Omental fat pad (tissue), 4 donors: ENCODE measurements at places on chromosomes 4 and X.

GRCh38 chrX:151085207-151085606, 91.2 kb upstream of the GPR50 start:
- DNase-seq = no peak

- DNase-seq = no peak
Observed at GRCh38 chr4:11480683-11481082, 52.0 kb upstream of the HS3ST1 start.

DNA sequence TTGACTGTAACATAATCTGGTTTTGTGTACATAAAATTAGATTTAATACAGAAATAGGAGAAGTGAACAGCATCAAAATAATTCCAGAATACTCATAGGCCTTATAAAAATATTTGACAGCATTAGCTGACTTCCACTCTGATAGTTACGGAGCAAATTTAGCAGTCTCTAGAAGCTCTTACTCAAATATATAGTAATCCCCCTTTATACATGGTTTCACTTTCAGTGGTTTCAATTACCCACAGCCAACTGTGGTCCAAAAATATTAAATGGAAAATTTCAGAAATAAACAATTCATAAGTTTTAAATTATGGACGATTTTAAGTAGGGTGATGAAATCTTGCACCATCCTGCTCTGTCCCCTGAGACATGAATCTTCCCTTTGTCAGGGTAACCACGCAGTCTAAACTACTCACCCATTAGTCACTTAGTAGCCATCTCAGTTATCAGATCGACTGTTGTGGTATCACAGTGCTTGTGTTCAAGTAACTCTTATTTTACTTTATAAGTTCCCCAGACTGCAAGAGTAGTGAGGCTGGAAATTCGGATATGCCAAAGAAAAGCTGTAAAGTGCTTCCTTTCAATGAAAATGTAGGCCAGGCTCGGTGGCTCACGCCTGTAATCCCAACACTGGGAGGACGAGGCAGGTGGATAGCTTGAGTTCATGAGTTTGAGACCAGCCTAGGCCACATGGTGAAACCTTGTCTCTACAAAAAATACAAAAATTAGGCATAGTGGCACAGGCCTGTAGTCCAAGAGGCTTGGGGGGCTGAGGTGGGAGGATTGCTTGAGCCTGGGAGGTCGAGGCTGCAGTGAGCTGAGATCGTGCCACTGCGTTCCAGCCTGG, 17.2 kb upstream of the RTL9 start:
- DNase-seq = no peak

- DNase-seq = no peak
Observed at GRCh38 chr4:84647312-84647884, 64.5 kb downstream of the CDS1 start.

DNA sequence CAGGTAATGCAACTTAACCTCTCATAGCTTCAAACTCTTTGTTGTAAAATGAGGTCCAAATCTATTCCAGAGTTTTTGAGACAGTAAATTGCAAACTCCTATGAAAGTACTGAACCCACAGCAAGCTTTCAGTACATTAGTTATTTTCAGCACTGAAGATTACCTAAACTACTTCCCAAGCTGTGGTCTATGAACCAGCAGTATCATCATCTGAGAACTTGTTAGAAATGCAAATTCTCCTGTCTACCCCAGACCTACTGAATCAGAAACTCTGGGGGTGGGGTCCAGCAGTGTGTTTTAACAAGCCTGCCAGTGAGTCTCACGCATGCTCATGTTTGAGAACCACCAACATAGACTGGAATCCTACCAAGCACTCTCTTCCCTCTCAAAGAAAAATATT, 5.7 kb upstream of the CASP6 start:
- no peak for DNase-seq

DNA sequence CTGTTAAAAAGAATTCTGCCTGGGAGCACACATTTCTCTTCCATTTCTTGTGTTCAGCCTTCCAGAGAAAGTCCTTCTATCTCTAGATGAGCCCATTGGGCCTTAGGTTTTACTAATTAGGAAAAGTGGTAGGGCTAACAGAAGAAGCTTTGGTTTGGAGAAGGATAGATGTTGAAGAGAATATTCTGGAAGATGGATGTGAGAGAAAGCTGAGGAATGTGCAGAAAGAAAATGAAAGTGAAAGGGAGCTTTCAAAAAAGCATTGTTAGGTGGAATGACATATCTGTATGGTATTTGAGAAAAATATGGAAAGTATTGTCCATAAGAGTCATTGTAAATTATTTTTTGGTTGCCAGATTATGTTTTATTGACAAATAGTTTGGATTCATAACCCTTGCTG, 474.8 kb upstream of the SLIT2 start:
- DNase-seq = no peak

GRCh38 chr4:55754754-55755350, 64.7 kb upstream of the EXOC1L start:
- no peak for DNase-seq

DNA sequence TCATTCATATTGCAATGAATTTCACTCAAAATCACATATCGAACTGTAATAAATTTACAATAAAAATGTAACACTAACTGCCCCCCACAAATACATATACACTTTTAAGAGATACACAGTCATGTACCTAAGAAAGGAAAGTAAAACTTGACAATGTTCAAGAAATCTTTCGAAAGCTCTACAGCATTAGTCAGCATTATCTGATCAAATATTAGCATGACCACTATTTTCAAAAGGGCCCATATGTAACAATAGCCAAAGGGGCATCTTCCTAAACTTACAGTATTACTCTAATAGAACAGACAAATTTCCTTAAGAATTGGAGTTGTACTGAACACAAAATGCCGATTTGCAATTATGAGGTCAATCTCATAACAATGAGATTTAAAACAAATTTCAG, 51.8 kb downstream of the STX18 start:
- no peak for DNase-seq

DNA sequence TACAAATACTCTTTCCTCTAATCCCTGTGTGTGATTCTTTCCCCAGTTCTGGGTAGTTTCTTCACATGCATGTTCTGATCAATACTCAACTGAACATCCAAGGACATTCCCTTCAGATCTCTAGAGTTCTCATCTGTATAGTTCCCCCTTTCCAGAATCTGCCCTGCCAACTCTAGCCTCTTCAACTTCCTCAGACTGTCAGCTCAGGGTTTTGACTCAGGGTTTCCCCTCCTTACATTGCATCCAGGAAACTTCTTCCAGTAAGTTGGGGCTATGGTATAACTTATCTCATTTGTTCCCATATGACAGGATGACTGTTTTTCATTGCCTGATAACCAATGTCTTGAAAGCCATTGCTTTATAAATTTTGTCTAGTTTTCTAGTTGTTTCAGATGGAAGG, 14.2 kb upstream of the ANKRD17 start:
- DNase-seq = no peak

DNA sequence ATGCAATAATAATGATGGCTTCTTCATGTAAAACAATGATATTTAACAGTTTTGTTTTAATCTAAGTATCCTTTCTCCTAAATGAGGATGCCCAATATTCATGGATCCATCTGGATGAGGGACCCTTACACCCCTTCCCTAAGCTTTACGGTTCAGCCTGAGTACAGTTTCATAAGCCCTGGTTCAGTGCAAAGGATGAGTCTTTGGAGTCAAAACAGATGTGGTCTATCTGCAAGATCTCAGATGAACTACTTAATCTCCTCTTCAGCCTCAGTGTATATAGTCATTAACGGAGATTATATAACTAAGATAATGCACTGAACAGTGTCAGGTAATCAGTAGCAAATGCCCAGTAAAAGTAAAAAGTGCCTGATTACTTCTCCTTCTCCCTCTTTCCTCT, 22.1 kb downstream of the ANXA5 start:
- DNase-seq = no peak

DNA sequence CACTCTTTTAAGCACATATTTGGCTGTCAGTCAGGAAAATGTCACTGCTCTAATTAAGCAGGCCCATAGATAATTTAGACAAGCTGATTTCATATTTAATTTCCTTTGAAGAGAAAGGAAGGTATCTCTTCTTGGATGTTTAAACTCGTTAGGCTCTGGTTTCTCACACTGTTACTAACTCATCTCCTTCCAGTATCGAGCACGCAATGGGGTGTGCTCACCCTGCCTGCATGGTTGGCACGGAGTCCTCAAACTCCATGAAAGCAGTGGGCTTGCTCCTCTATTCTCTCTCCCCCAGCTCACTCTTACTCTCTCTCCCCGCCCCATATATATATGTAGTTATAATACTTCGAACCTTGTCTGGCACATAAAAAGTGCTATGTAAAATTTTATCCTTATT, 76.9 kb downstream of the EGF start:
- DNase-seq = no peak

- no peak for DNase-seq
Observed at GRCh38 chr4:94131212-94131611, 76.5 kb upstream of the SMARCAD1 start.

DNA sequence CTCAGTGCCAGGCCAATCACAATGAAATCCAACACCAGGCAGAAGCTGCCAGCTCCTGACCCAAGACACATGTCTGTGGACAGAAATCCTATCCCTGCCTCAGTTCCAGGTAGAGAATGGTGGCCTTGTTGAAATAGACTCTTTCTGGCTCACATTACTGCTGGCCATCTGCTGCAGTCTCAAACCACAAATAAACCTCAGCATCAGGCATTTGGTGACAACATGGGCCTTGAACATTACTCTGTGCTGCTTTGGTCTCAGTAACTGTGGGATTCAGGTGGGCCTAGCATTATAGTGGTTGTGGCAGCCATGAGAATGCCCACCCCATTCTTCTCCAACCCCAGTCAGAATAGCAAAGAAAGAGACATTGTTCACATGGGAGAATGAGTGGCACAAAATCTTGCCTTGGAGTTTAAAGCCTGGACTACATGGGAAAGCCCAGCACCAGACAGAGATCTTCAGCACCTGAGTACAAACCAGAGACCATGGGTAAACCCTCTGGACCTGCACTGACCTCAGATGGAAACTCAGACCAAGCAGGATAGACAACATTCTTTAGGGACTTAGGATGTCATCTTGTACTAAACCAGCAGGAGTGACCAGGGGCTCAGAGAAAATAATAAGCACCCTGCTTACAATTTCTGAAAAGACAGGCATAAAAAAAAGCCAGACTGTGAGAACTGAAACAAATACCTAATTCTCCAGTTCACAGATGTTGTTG, 50.4 kb upstream of the TRAM1L1 start:
- DNase-seq = no peak

- no peak for DNase-seq
Observed at GRCh38 chrX:134636851-134637250, 21.4 kb downstream of the PLAC1 start.

DNA sequence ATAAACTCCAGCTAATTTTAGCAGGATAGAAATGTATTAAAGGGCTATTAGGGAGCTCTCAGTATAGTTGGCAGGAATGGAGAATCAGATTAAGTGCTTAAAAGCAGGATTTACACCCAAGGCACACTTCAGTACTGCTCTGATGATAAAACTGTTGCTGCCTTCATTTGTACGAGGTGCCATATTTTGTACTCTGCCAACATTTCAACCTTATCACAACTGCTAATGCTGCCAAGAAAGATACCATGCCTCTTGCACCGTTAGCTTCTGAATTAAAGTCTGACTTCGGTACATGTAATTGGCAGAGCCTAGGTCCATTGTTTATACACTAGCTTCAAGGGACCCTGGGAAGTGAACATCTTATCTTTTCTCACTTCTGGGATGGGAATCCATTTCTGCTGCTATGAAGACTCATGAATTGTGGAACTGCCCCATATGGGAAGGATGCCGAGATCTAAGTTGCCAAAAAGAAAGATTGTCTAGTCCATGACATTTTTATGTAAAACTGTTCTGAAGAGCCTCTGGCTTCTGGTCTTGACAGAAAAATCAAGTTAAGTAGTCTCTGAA, 624.0 kb upstream of the IGFBP7 start:
- DNase-seq = no peak

DNA sequence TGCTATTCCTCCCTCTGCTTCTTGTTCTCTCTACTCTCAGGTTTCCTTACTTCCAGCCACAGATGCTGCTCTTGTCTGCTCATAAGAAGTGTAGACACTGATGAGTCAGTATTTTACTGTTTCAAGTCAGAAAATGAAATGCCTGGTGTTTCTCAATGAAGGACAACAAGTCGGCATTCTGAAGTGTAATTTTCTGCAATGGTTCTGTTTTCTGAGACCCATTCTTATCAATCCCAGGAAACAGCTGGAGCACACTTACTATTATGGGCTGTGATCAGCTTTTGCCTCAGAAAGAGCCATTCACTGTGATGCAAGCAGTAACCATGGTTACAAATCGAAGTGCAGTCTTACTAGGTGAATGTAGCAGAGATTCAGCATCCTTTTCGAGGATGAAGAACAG, 42.0 kb downstream of the SLC4A4 start:
- DNase-seq = no peak

DNA sequence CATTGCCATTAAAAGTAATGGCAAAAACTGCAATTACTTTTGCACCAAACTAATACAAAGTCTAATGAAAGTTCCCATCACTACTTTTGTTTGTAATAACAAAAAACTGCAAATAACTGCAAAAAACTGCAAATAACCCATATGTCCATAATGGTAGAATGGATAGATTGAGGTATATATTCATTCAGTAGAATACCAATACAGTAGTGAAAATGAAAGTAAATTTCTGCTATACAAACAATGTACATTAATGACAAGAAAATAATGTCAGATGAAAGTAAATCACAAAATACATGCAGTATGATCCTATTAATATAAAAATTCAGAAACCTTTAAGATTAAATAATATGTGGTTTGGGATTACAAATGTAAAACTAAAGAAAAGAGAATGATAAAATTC, 41.3 kb upstream of the CEP135 start:
- DNase-seq = no peak

- DNase-seq = no peak
Observed at GRCh38 chrX:129786210-129786651, 6.5 kb downstream of the SASH3 start.

DNA sequence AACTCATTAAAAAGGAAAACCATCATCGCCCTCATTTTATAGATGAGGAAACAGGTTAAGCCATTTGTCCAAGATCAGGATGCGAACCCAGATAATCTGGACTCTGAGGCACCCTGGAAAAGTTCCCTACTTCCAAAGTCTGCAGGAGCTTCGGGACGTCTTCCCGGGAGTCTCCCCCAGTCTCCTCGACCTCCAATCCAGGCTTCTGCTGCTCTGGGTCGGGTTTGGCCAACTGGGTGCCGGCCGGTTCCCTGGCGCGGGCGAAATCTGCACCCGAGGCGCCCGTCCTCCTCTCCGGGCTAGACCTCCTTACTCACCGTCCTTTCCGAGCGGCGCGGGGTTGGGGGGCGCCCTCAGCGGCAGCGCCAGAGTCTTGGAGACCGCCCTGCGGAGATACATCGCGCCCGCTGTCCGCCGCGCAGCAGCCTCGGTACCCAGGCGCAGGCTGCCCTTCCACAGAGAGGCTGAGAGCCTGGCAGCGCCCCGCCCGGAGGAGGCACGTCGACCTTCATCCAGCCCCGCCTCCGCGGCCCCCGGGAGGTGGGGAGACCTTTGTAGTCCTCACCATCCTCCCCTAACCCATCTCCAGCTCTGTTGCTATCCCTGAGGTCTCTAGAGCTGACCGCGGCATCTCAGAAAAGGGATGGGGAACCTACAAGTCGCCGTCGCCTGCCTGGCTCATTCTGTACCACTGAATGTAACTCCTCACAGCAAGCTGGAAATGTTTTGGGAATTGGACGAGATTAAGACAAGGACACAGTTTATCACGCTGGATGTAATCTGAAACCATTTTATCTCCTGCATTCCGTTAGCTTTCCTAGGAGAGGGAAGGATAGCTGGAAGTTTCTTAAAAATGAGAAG, at the start of gene MGARP:
MGARP (minus strand) TSS at position 466 of the 861 bp plus-strand sequence; CDS start at position 399, 67 bp downstream.
- DNase-seq = no peak
